Activated naive CD4-positive, alpha-beta T cell treated with anti-CD3 and anti-CD28 coated beads, Interleukin-2, amount 50 U/mL, for 72 hours (primary cell): ENCODE measurements at places on chromosomes 7 and 10. TPM values are rescaled to one million over a fixed set of nuclear protein-coding genes. Genes with fewer than 3 reads are reported as not detected.

DNA sequence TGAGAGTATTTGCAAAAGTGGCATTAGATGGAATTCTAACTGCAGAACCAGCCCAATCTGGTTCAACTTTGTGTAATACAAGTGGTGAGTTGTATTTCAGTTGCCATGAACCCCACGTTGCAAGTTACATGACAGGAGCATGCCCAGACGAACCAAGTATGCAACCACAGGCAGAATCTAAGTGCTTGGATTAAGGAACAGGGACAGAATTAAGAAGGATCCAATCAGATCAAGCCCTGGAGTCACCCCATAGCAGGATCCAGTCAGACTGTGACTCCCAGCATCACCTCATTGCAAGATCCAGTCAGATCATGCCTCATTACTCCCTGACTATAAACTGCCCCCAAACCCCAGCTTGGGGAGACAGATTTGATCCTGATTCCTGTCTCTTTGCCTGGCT lies 388.7 kb upstream of the NRP1 start:
- DNase-seq = no peak

ETV1 gene
- total RNA-seq = not detected

DNA sequence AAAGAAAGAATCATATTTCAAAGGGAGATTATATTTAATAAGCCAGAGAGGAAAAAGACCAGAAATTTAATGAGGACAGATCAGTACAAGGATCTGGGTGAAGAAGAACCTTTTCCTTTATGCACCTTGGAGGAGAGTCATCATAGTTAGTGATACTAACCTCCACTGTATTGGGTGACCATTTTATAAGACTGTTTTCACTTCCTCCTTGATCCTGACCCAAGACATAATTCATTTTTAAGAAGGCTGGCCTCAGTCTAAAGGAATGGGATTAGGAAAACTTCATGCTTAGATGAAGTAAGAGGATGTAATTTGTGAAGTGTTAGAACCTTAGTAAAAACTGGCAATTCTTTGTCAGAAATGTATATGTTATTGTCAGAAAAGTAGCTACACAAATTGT lies 68.6 kb downstream of the ADAM22 start:
- no peak for DNase-seq

GTF2IRD1 gene
- 6.4 TPM for total RNA-seq

RBM20 gene
- total RNA-seq = 0.20 TPM

DNA sequence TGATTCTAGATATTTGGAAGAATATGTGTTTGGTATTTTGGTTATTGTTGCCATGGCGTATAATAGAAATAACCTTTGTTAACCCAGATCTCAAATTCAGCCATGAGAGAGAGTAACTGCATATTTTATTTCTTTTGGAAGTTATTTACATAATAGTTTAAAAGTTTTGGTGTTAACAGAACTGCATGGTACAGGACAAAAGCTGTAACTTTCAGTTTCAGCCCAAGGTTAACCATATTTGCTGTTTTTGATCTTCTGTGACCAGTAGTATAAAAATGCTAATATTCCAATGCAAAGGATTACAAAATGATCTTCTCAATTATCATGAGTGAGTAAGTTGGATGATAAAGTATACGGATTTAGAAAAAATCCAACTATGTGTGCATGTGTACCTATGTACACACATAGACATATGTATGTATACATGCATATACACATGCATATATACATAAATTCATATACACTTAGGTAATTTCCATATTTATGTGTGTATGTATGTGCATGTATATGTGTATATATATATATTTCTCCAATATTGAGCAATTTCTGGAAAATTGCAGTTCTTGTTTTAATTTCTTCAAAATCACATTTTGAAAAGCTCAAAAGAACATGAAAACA lies 38.0 kb upstream of the PIP4K2A start:
- DNase-seq = no peak

PLXNA4 gene
- 0.06 TPM for total RNA-seq

MSMB gene
- total RNA-seq = not detected

DNA sequence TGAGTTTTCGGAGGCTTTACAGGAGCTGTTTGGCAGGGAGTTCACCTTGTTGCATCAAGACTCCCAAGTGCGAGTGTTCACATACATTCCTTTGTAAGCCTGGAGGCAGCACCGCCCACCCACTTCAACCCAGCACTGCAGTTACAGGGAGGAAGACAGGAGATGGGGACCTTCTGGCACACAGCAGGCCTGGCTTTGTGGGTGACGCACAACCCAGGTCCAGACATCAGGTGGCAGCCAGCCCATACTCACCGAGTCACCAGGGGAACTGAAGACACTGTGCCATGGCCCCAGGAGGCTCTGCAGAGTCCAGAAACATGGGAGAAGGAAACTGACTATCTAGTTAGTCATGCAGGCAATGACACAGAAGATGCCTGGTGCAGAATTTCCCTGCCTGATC lies 305.9 kb upstream of the RNF32 start:
- DNase-seq = no peak

PDE6C gene
- total RNA-seq = not detected

SPDYE5 gene
- not detected for total RNA-seq

DNA sequence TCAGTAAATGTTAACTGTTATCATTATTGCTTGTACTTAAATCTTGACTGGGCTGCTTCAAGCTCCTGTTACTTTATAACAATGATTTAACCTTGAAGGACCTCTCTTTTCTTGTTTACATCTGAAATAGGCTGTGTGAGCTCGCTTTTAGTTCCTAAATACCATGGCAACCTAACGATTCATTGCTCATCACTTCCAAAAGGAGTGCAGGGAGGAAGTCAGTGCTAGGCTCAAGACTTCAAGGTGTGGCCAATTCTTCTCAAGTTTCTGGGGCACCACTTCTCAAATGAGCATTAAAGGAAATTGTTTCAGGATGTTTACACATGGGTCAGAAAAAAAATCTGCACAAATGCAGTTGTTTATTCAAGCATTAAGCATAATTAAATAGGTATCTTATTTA lies 284.2 kb downstream of the MTERF1 start:
- DNase-seq = no peak

DNA sequence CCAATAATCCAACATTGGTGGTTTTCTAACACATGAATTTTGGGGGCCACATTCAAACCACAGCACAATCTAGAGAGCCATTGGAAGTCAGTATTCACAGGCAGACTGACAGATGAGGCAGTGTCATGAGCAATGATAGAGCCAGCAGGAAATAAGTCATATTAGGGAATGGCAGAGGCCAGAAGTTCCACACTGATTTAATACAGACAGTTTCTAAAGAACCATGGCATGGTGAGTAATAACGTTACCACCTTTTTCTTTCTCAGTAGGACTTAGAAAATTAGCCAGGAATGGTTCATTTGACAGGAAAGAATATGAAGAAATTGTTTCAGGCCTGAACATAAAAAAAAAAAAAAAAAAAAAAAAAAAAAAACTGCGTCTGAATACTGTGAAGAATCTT lies 210.3 kb downstream of the GPAM start:
- no peak for DNase-seq

DNA sequence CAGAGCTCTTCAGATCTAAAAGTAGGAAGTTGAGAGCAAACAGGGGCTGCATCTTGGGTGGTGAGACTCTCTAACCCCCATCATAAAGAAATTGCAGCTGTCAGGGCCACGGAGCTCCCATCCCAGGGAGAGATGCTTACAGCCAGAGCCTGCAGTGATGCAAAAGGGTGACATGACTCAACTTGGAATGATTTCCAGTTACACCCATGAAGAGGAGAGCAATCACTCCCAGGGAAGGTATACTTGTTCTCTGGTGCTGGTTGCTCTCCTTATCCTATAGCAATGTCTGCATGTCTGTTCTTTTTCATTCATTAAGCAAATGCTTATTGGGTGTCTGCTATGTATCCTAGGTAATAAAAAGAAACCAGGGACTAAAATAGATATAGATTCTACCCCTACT lies 228.0 kb downstream of the RAB11FIP2 start:
- no peak for DNase-seq

ANKRD61 gene
- 0.33 TPM for total RNA-seq
